ENCODE measurements at places on chromosomes 16 and 17.

GRCh38 chr17:79619636-79620206 lies 8.9 kb upstream of the RBFOX3 start:
- no peak for DNase-seq

- no peak for DNase-seq
These were observed 50.7 kb downstream of the TANGO6 start for GRCh38 chr16:68893710-68894705.

DNA sequence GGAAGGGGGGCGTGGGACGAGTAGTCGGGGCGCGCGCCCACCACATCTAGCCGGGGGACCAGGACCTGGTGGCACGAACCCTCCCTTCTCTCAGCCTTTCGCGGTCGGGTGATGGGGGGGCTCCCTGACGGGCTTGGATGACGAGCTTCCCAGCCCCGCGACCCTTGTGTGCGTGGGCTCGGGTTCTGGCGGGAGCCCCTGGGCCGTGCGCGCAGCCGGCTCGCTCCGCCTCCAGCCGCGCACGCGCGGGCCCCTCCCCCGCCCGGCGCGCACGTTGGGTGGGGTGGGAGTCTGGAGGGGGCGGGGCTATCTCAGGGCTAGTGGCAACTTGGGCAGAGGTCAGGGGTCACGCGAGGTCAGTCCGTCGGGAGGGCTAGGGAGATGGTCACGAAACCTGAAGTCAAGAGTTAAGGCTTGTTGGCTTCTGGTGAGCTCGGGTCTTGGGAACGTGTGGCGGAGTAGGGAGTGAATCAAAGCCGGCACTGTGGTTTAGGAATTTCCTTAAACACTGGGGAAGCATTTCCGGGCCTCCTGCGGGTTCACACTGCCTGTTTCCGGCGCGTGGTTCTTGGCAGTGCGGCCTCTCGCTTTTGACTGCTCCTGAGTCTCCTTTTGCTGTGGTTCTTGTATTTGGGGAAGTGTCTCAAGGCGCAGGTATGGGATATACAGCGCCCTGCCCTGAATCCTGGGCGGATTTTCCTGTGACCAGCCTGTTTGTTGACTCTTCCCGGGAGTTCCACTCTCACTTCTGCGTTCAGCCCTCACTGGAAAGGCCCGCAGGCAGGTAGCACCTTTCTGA lies at the start of gene SRCAP:
Gene SRCAP (plus strand): TSS at position 356 of the 799 bp plus-strand sequence. CDS start 1,654 bp downstream, outside the sequence.
- DNase-seq, result peak; percentile 51

GRCh38 chr17:4098521-4099209 lies 44.2 kb downstream of the ZZEF1 start:
- no peak for DNase-seq

GRCh38 chr16:52963212-52963854 lies 89.4 kb downstream of the CHD9NB start:
- no peak for DNase-seq

GRCh38 chr17:46782250-46782953 lies 36.1 kb downstream of the WNT3 start:
- DNase-seq, result no peak

DNA sequence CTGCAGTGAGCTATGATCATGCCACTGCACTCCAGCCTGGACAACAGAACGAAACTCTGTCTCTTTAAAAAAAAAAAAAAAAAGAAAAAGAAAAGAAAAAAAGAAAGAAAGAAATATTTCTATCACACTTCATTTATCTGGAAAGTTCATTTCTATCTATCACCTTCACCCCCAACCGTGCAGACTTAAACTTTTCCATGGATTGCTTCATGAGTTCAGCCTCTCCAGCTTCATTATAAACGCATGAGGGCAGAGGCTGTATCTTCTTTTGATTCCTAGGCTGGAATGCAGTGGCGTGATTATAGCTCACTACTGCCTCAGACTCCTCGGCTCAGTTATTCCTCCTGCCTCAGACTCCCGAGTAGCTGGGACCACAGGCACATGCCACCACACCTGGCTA lies 28.2 kb downstream of the MRC2 start:
- no peak for DNase-seq

- no peak for DNase-seq
These were observed 7.9 kb upstream of the SMARCD2 start for GRCh38 chr17:63850401-63850800.

- DNase-seq, result no peak
These were observed 478.3 kb upstream of the ZFHX3 start for GRCh38 chr16:73526011-73526804.

GRCh38 chr17:70107904-70108565 lies 33.0 kb downstream of the KCNJ16 start:
- no peak for DNase-seq

DNA sequence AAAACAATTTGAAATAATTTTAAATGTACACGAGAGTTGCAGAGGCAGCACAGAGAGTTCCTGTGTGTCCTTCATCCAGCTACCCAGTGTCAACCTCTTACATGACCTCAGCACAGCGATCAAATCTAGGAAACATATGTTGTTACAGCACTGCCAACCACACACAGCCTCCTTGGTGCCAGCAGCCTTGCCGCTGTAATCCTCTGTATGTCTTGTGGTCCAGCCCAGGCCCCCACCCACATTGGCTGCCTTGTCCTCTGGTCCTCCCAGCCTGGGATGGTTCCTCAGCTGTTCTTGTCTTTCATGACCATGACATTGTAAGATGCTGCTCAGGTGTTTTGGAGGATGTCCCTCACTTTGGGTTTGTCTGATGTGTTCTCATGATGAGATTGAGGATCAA lies 178.0 kb downstream of the RPTOR start:
- no peak for DNase-seq
